ENCODE measurements at places on chromosomes 3 and 15.

DNA sequence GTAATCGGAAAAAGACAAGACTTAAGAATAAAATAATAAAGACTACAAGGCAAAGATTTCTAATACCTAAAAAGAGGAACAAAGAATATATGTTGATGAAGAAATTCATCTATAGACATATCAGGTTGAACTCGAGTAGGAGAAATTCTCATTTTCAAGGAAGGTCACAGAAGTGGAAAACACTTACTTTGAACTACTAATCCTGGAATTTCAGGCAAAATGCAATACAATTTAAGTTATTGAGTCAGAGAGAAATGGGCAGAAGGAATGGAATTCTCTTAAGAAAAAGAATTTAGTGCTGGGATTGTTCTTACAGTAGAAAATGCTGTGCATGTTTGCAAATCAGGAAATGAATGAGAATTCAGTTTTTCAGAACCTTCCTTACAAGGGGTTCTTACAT lies 135.9 kb upstream of the TGFBR2 start:
- DNase-seq = no peak

GRCh38 chr15:70625011-70625410 lies 138.3 kb downstream of the UACA start:
- DNase-seq = no peak

- no peak for DNase-seq
Measured at GRCh38 chr3:1576047-1576446, 483.2 kb downstream of the CNTN6 start.

- DNase-seq = no peak
Measured at GRCh38 chr3:143068059-143068458, 51.5 kb upstream of the CHST2 start.

DNA sequence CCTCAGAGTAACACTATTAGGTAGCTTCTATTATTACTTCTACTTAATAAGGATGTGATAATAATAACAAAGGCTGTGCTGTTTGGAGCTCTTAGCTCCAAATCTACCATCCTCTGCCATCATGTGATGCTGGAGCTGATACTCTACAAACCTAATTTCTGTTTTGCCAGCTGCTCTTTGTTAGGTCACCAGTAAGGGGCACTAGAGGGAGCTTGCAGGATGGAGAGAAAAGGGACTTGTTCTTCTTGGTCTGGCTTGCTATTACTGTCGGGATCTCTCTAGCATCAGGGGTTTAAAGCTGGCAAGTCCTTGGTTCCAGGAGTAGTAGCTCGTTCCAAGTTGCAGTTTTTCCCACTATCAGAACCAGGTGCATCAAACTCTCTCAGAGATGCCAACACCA lies 194.9 kb upstream of the KBTBD8 start:
- no peak for DNase-seq

DNA sequence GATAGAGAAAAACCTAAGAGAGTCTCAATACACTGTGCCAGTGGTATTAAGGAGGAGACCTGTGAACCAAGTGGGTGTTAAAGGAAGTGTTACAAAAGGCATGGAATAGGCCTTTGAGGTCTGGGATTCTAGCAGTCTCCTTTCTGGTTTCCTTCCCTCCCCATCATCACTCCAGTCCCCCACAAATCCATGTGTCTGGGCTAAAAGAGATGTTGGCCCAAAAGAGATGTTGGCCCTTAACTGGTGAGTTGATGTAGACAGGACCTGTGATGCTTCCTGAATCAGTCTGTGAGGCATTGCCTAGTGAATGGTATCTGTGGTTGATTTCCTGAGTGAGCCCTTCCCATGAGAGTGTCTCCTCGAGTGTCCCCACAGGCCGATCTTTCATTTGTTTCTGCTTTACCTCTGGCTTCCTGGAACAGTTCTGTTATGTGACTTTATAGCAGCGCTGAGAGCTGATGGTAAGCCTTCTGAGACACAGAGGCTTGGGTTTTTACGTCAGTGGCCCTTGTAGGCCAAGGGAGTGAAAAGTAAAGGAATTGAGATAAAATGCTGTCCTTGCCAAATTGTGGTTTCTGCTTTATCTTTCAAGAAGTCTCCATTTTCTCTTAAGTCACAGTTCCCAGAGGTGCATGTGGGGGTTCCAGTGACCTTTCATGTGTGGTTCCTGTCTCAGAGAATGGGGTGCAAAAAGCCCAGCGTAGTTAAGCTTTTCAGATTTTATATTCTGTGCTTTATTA lies 87.8 kb downstream of the KLHL25 start:
- DNase-seq = peak; percentile 67

- no peak for DNase-seq
Measured at GRCh38 chr15:57102858-57103257, 184.4 kb downstream of the TCF12 start.

GRCh38 chr3:58575971-58576652 lies 1.1 kb downstream of the FAM107A start:
- no peak for DNase-seq

- no peak for DNase-seq
Measured at GRCh38 chr3:184582646-184583577, 21.3 kb downstream of the EPHB3 start.

- no peak for DNase-seq
Measured at GRCh38 chr3:15151166-15151565, 52.2 kb upstream of the RBSN start.

DNA sequence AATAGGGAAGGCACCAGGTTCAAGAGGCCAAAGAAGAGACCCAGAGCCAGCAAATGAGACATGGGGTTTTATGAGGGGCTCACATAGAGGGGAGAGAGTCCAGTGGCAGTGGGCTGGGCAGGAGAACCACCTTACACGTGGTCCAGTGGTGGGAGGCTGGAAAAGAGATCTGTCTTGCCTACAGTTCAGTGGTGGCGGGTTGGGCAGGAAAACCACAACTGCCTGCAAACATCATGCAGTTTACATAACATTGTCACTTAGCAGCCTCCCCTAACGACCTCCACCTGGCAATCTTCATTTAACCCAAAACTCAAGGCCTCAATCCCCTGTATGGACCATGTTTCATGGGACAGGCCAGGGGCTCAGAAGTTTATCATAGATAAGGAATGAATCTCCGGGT lies 29.1 kb downstream of the CRYGS start:
- peak; percentile 21 for DNase-seq

GRCh38 chr15:67413770-67414390 lies 107.1 kb upstream of the C15orf61 start:
- DNase-seq = no peak

- no peak for DNase-seq
Measured at GRCh38 chr15:47788685-47789084, 71.4 kb downstream of the SEMA6D start.

DNA sequence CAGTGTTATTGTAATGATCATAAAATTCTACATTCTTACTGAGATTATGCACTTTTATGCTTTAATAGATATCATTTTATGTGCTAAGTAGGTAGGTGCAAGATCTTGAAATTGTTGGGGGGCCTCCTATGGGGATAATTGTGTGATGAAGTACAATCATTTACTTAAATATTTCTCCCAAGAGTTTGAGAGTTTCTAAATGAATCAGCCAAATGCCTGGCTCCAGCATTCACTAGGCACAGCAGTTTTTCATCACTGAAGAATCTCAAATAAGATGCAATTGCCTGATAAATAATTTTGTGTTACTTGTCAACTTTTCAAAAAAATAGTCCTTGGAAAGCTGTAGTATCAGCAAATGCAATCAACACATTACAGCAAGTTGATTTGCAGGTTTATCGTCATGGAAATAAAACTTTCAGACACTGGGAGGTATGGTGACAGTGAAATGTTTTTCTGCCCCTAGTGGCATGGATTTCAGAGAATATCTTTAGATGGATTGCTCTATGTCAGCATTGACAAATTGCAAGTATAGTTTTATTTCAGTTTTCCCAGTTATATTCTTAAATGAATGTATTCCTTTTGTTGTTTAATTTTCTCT lies 167.1 kb downstream of the NEK11 start:
- no peak for DNase-seq

- peak; percentile 79 for DNase-seq
Measured at GRCh38 chr15:40320931-40321371, 2.5 kb upstream of the INAFM2 start.

DNA sequence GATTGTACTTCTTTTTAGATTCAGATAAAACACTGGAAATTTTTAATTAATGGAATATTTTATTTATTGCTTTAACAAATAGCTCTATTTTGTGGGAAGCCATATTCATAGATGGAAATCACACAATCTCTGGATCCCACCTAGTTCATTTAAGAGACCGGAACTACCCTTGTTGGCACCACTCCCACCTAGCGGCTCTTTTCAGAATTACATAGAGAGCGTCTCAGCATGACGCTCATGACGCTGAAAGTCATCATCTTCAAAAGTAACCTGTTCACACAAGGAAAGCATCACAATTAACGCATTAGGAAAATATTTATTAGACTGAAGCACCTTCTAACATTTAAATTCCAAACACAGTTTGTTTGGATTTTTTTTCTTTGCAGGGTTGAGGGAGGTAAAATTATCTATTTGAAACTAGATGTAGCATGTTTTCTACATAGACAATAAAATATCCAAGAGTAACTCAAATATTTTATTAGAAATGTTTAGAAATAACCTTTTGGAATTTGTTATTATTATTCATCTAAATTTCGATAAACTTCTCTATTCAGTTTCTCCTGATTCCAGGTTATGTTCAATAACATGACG lies 214.9 kb upstream of the ARRDC4 start:
- DNase-seq = peak; percentile 18

- no peak for DNase-seq
Measured at GRCh38 chr3:170024581-170024980, 13.2 kb upstream of the GPR160 start.

All from OCI-LY7 (cell line).